ENCODE measurements at places on chromosomes 12 and 14. TPM values are rescaled to one million over a fixed set of nuclear protein-coding genes. Genes with fewer than 3 reads are reported as not detected.

The DLK1 gene
- 67.1 TPM for total RNA-seq

The KLRC3 gene
- not detected for total RNA-seq

The IGFBP6 gene
- 21.7 TPM for total RNA-seq

The OR4K2 gene
- total RNA-seq, result not detected

The KRT72 gene
- not detected for total RNA-seq

- DNase-seq, result no peak
Observed at GRCh38 chr14:103115845-103116572, 7.3 kb upstream of the TNFAIP2 start.
